ENCODE measurements at places on chromosomes 12 and 14.

DNA sequence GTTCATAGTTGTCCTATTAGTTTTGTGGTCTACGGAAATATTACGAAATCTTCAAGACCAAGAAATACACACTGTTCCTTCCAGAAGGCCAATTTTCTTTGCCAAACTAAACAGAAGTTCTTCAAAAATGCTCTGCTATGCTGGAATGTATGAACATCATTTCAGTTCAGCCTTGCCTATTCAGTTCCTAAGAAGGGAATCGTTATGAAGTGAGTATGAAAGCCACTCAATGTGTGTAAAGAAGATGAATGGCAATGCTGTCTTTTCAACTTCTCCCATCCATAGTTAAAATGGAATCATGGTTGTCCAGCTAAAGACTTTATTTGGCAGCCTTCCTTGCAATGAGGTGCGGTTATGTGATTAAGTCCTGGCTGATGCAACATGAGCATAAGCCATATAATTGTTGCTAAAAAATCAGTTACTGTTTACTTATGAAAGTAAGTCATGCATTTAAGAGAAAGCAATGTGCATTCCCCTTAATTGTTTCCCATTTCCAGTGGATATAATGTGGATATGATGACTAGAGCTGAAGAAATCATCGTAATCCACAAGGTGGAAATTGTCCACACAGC lies 73.8 kb upstream of the PTPRR start:
- DNase-seq: no peak

- DNase-seq: no peak
These were observed 163.3 kb downstream of the DACT1 start for GRCh38 chr14:58801086-58801485.

DNA sequence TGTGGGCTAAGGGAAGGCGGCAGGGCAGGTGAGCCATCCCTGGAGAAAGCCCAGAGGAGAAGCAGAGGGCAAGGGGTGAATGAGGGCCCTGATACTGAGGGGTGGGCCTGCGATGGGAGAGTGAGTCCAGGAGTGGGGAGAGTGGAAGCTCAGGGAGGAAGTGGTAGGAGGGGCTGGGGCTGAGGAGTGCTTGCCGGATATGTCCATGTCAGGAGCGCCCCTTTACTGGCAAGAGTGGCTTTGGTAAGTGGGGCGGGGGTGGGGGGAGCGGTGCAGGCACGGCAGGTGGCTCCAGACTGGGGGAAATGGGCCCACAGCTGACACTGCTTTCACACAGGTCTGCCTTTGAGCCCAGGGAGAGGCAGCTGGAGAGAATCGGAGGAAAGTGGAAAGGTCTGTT lies 86.4 kb upstream of the GPR68 start:
- DNase-seq: no peak

DNA sequence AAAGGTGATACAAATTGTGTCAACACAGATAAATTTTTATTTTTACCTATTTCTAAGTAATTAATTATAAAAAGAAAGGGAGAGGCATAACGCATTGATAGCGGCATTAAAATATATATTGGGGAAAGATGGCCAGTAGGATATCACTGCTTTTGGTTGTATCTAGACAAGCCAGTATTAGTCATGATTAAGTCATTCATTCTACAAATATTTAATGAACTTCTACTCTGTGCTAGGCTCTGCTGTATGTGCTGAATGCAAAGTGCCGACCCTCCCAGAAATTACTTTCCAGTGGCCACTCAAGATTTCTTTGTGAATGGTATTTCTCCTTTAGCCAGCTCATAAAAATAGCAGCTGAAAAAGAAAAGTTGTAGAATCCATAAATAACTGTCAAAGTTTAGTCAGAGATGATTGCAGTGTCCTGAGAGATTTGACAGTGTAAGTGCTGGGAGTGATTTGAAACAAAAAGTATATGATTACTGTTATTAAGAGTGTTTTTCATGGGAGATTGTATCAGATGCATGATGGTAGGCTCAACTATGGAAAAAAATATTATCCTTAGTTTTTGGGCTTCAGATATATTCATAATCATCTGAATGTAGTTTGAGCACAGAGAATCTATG lies 133.2 kb downstream of the MGAT4C start:
- DNase-seq: no peak

- DNase-seq: no peak
These were observed 208.5 kb upstream of the DIO2 start for GRCh38 chr14:80419769-80420168.

DNA sequence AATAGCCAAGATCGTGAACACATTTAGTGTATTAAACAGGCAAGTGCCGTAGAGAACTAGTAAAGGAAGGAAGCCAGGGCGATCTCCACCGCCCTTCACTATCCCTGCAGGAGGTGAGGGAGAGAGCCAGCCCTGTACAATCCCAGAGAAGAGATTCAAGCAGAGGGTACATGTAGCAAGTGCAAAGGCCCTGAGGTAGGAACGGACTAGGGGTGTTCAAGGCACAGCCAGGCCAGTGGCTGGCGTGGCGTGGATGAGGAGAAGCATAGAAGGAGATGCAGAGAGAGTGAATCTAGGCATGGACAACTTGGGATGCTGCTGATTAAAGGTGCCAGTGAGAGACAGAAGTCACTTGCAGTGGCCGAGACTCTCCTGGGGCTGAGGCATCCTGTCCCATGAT lies 39.1 kb upstream of the ESRRB start:
- peak; percentile 44 for DNase-seq

GRCh38 chr12:87768501-87769287 lies 260.5 kb downstream of the C12orf50 start:
- DNase-seq: no peak

DNA sequence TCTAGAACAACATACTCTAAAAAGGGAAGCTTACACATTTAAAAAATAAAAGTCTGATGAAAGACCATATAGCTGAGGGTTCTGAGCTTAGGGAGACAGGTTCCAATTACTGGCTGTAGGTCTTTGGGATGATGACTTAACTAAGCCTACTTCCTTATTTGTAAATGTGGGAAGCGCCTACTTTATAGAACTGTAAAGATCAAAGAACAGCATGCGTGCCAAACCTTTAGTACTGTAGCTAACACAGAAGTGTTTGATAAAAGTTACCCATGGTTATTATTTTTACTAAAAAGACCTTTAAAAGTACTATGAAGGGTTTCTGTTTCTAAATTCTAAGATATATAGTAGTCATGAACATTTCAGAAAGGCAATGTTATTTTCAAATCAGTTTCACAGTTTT lies 35.7 kb downstream of the STK38L start:
- DNase-seq: no peak

- no peak for DNase-seq
These were observed 60.4 kb downstream of the SOX5 start for GRCh38 chr12:23889069-23889440.

GRCh38 chr14:85625925-85626585 lies 96.1 kb downstream of the FLRT2 start:
- no peak for DNase-seq

- DNase-seq: no peak
These were observed 162.2 kb downstream of the DIO2 start for GRCh38 chr14:80049055-80049454.

DNA sequence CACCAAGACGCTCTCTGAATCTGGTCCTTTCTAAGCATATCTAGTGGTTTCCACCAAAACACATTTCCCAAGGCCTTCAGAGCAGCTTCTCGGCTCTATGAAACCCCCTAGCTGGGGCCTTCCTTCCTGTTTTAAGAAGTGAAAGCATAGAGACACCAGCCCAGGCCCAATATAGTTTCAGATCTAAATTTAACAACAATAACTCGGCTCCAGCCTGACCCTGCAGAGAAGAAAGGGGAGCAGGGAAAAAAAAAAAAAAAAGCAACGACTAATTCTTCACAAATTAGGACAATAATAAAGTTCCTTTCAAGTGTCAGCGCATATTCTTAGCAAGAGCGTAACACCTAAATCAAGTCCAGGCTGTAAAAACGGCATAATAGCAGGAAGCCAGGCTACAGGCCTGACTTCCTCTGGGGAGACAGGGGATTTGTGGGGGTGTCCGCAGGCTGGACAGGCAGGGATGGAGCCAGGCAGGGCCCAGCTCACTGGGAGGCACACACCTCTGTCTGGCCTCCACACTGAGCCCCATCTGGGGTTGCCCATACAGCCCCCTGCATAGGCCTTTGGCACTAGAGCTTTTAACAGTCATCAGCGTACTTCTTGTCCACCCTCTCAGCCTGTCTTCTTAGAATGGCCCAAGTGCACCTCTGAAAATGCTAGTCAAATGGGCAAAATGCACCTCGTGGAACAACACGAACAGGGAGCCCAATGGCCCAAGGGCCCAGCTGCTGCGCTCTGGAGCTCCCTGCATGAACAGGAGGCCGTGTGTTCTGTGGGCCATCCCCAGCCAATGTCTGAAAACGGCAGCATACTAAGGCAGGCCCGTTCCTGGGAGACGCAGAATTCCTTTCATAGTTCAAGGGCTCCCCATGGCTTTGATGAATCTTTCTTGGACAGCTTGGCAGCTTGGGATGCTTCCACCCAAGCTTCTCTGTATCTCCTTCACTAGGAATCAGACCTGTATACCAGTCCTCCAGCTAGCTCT lies 772.9 kb downstream of the MED13L start:
- DNase-seq: no peak

DNA sequence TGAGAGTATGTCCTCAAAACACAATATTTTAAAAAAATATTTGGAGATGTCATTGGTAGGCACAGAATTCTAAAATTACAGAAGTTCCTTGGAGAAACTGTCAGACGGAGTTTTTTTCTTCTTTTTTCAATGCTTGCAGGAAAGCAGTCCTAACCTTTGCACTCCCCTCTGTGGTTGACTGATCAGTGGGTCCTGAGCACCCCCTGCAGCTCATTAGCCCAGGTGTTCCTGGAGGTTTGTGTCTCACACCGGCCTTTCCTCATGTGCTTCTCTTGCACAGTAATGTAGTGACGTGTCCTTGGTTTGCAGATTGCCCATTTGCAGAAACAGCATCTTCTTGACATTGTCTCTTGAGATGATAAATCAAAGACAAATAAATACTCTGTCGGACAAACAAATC lies 513.0 kb downstream of the TMEM121 start:
- DNase-seq: peak; percentile 81

DNA sequence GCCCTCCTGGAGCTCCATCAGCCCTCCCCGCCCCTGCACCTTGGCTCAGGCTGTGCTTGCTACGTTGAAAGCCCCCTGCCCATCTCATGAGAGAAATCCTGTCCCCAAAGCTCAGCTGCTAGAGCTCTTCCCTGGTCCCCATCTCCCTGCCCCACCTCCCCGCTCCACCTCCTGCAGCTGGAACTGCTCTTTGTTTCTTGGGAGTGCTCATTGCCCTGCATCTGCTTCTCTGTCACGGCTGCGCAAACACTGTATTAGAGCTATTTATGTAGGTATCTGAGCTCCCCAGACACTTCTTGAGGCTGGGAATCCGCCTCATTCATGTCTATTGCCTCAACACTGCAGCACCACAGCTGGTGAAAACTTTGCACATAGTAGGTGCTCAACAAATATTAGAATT lies 32.8 kb upstream of the PRIMA1 start:
- DNase-seq: no peak

DNA sequence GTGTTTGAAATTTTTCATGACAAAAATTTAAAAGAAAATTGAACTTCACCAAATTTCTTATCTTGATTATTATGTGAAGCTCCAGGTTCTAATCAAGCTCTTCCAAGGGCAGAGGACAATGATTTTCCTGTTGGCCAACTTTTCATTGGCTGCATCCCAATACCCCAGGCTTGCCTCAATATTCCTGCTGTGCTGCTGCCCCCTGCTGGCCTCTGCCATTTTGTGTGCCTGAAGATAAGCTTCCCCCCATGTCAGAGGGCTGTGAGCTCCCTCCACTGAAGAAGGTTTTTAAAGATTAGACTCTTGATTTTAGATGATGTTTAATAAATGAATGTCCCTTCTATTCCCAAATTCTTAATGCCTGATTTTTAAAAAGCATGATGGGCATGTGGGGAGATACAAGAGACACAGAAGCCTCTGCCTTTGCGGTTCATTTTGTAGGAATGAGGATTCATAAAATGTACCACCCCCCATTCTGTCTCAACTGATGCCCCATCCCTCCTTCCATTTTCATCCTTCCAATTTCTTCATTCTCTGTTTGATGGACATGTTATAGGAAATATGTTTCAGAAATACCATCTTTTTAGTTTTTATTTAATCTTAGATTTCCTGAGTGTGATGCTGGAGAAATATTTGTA lies 76.7 kb upstream of the RGS6 start:
- peak; percentile 81 for DNase-seq

DNA sequence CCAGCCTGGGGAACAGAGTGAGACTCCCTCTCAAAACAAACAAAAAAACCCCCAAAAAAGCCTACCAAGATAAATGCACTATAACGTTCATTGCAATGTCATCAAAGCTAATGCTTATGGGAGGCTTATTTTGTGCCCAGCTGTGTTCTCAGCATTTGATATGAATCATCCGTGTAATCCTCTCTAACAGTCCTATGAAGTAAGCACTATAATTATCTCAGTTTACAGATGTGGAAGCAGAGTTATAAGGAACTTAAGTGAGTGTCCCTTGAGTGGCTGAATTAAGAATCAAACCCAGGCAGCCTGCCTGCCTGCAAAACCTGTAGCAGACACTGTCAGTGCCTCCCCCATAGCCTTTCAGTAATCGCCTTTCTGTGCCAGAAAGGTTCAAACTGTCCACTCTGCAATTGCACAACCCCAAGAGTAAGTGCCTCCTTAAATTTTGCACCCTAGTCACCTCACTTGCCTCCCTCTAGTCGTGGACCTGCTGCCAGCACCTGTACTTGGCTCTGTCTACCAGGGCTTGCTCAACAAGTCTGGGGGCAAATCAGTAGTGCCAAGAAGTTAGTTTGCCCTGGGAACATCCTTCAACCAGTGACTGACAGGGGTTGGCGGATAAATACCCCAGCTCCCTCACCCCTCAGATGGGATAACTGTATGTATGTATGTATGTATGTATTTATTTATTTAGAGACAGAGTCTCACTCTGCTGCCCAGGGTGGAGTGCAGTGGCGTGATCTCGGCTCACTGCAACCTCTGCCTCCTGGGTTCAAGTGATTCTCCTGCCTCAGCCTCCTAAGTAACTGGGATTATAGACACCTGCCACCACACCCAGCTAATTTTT lies 23.8 kb upstream of the PPP1CC start:
- DNase-seq: no peak

DNA sequence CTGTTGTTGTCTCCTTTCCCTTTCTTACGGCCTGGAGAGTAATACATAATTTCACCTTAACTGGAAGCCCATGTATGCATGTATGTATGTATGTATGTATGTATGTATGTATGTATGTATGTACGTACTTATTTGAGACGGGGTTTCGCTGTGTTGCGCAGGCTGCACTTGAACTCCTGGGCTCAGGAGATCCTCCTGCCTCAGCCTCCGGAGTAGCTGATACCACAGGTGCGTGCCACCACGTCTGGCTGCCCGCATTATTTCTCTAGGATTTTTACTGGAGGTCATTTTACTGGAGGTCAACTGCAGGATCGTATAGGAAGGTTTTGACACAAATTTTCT lies 644 bp upstream of the OS9 start:
- no peak for DNase-seq

DNA sequence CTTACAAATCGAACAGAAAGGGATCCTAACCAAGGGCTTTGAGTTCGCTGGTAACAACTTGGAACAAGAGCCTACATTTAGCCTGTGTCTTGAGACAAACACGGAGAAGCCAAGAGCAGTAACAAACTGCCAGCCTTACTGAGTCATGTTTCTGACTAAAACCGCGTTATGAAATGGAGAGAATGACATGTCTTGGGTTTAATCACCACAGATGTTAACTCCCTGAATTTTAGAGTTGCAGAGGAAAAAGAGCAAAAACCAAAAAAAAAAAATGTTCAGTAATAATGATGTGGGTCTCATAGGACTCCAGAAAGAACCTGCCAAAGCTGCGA lies 1.0 kb downstream of the BLTP3B start:
- no peak for DNase-seq
